ENCODE measurements at places on chromosomes 5 and 9.

DNA sequence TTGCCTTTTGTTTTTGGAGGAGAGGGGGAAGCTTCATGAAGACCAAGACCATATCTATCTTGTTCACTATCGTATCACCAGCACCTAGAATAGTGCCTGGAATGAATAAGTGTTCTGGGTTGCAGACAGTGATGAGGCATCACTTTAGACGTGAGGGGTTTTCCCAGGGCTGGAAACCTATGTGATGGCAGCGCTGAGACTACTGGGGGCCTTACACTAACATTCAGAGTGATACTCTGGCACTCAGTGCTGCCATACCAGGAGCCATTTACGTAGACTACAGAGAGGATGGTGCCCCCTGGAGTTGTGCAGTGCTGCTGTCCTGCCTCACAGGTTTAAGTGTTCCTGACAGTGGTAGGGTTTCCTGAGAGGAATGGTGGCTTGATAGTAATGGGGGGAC is 6.9 kb downstream of the CCL19 start:
- no peak for DNase-seq

DNA sequence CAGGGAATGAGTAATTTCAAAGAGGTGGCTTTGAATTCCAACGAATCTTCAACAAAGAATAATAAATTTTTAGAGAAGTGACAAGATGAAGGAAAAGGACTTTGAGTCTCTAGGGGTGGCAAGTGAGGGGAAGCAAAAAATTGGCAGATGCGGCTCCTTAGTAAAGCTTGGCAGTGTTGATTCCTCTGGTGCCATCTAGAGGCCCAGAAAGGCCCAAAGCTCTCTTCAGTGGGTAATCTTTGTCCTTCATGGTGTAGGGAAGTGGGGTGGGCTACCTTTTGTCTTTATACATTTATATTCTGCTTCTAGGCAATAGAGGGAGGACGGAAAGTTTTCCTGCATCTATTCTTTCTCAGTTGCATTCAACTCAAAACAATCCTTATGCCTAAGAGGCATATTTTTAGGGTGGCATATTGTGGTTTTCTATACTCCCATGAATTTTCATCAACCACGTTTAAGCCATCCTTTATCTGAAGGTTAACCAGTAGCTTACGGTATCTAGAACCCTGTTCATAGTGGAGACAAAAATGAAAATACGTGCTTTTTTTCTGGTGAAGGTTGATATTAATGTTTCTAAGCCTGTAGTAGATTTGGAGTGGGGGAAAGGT is 17.5 kb upstream of the ROPN1L start:
- DNase-seq, result no peak

- no peak for DNase-seq
Observed at GRCh38 chr9:135095470-135096407, 8.3 kb downstream of the OLFM1 start.

- DNase-seq, result no peak
Observed at GRCh38 chr5:2012885-2013284, 130.2 kb upstream of the IRX4 start.

GRCh38 chr5:80185095-80185494 is 70.8 kb downstream of the SERINC5 start:
- no peak for DNase-seq

- no peak for DNase-seq
Observed at GRCh38 chr9:118313965-118314364, 609.8 kb downstream of the TLR4 start.

DNA sequence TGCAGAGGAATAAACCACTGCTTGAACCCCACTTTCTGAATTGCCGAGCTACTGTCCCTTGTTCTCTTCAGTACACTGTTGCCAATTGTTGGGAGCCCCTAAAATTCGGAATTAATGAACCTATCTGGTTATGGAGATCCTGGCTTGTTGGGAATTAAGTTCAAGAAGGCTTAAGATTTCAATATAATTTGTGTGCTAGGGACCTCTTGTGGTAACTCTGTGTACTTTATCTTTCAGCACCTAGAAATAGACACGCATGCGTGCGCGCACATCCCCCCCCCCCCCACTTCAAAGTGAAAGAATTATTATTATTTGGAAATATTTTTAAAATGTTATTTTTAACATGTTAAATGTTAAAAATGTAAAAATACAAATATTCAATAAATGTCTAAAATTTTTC is 53.3 kb upstream of the FAM169A start:
- DNase-seq, result peak; percentile 21

DNA sequence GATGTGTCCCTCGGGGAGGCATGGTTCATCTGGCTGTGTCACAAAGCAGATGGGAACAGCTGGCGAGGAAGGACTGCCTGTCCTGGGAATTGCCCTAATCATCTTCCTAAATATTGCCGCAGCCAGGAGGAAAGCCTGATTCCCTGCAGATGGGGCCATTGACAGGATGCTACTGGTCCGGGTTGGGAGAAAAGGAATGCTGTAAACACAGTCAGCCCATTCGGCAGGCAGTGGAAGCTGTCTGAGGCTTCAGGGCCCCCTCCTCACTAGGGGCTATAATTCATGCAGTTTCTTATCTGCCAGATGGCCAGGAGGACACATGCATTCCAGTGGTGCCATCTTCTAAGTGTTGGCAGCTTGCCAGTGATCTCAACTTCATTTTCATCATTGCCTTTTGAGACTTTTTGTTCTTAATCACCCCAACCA is 110.3 kb downstream of the KCNIP1 start:
- no peak for DNase-seq

GRCh38 chr5:83492331-83492730 is 20.8 kb downstream of the VCAN start:
- no peak for DNase-seq

DNA sequence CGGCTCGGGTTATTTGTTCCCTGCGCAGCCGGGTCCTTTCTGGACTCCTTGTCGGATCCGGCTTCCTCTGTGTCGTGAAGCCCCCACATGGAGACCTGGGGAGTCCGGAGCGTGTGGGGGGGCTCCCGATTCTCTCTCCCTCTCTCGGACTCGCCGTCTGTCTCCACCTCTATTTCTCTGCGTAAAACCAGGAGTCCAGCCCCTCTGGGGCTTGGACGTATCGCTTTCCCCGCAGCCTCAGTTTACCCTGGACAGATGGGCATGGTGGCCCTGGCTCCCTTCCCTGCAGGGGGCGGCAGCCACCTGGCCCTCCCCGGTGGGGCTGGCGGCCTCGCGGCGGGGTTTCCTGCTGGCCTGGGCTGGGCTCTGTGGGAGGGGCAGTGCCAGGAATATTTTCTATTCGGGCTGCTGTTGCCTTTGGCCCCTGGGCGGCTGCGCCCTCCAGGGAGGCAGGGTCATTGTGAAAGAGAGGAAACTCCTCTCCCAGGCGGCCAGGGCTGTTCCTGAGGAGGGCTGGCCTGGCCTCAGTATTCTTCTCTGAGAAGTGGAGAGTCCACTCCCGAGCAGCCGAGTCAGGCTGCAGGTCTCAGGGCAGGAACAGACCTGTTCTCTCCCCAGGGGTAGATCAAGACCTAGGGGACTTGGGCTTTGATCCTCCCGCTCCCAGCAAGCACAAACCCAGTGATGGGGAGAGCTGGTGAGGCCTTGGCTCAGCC is 665 bp downstream of the ASS1 start:
- DNase-seq, result peak; percentile 30

- no peak for DNase-seq
Observed at GRCh38 chr5:126482591-126482990, 59.4 kb downstream of the GRAMD2B start.

DNA sequence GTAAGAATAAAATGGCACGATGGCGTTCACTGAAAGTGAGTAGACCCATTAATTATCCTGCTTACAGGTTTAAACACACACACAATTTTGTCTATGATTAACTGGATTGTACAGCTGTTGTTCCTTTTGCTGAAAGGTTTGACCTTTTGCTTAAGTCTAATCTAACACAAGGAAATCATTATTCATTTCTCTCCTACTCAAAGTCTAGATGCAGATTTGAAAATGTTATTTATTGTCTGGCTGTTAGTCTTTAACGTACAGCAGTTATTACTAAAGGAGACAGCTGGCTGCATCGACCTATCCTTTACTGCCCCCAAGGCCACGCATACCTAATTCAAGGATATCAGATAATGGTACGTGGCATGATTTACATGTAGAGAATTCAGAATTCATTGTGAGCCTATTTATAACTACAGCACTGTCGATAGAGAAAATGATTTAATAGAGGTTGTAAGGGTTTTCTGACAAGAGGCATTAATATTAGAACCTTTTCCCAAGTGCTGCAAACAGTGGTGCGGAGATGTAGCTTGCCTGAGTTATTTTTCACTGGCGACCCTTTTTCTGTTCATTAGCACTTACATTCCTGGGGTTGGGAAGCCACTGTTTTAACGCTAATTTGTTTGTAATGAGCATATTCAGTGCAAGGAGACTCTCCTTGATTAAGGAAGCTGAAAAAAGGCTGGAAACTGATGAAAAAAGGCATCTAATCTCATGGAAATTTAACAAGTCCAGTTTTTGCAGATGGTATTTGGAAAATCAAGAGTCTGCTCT is 368.4 kb upstream of the GRAMD2B start:
- DNase-seq, result no peak

GRCh38 chr5:167255926-167256325 is 1035.5 kb upstream of the WWC1 start:
- DNase-seq, result no peak

DNA sequence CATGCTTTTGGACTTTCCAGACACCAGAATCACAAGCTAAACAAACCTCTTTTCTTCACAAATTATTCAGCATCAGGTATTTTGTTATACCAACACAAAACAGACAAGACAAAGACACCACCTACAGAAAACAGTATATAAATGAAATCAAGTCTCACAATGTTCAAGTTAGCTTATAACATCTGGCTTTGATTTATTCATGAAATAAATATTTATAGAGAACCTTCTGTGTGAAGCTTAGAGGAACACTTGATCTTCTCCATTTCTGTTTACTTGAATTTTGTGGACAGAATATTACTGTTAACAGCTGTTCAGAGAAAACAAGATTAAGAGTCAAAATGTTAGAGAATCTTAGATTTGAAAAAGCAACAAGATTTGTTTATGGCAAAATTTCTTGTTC is 137.4 kb upstream of the PRR16 start:
- DNase-seq, result no peak

- DNase-seq, result no peak
Observed at GRCh38 chr9:14341437-14342122, 27.6 kb upstream of the NFIB start.

DNA sequence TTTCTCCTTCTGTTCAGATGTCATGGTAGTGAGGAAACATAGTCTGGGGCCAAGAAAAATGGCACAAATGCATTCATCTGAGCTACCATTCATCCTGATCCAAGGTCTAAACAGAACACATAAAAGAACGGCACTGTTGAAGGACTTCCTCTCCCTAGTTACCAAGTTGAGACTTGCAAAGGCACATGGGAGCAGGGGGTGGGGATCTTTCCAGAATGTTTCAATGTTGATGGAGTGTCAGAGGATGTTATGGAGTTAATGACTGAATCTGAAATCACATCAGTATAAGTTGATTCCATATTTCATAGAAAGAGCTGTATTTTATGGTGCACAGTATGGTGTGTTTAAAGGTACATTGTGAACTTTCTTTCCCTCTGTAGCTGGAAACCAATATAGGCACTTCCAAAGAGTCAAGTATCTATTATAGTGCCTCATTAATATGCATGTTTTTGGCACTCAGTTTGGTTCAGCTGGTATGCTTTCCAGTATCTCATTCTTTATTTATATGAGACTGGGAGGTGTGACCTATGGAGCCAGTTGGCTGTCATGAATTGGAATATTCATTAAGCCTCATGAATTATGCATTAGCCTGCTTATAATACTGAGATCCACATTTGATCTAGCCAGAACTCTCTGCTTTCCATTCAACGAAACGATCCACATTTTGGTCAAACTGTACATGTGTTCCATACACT is 603.0 kb downstream of the NR2F1-AS1 start:
- no peak for DNase-seq

GRCh38 chr9:136243631-136244030 is 2.0 kb downstream of the QSOX2 start:
- DNase-seq, result no peak

DNA sequence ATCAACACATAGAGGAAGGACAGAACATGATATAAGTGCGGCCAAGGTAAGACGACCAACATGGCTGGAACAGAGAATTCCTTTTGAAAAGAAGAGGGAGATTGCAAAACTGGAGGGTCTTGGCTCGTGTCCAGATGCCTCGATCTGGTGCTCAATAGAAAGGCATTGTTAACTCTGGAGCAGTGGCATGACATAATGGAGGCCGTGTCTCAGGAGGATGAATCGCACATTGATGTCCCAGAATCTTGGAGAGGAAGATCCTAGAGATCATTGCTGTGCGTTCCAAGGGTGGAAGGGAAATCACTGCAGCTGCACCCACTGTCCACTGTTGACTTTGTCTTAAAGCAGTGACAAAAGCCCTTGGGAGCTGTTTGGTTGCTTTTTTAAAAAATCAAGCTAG is 30.9 kb downstream of the GRAMD2B start:
- DNase-seq, result no peak

DNA sequence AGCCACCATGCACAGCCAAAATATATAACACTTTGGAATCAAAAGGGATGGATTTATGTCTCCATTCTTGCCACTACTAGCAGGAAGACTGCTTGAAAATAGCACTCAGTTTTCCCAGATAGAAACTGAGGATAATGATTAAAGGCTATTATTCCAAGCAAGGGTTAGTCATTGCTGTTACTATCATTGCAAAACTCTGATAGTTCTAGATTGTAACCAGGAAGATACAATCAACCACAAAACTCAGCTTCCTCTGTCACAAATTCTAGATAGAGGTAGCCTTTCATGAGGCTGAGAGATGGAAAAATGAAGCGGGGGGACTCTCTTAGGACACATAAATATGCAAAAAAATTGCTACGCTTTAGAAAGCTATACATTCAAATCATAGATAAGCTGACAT is 3.1 kb downstream of the ANXA1 start:
- DNase-seq, result no peak

Data from H54 (cell line).